ENCODE measurements at places on chromosomes 13 and 19. TPM values are rescaled to one million over a fixed set of nuclear protein-coding genes. Genes with fewer than 3 reads are reported as not detected.
A peak's percentile ranks its signal among the peaks of the same experiment; 100 is the strongest.

- H3K4me3 ChIP-seq: no peak overlapping the region
- H3K27me3 ChIP-seq: no peaks in the 10 kb centered on the region
- H3K4me1 ChIP-seq: no peaks in the 10 kb centered on the region
- no peak for DNase-seq
Observed at GRCh38 chr13:58782736-58783135, 1151.2 kb downstream of the PCDH17 start.

MARCHF2 gene
- total RNA-seq: 24.8 TPM

GRCh38 chr13:94921181-94921580 lies 208.8 kb upstream of the SOX21 start:
- DNase-seq: no peak
- H3K36me3 ChIP-seq: no peaks in the 10 kb centered on the region
- no peaks in the 10 kb centered on the region for H3K27me3 ChIP-seq

DNA sequence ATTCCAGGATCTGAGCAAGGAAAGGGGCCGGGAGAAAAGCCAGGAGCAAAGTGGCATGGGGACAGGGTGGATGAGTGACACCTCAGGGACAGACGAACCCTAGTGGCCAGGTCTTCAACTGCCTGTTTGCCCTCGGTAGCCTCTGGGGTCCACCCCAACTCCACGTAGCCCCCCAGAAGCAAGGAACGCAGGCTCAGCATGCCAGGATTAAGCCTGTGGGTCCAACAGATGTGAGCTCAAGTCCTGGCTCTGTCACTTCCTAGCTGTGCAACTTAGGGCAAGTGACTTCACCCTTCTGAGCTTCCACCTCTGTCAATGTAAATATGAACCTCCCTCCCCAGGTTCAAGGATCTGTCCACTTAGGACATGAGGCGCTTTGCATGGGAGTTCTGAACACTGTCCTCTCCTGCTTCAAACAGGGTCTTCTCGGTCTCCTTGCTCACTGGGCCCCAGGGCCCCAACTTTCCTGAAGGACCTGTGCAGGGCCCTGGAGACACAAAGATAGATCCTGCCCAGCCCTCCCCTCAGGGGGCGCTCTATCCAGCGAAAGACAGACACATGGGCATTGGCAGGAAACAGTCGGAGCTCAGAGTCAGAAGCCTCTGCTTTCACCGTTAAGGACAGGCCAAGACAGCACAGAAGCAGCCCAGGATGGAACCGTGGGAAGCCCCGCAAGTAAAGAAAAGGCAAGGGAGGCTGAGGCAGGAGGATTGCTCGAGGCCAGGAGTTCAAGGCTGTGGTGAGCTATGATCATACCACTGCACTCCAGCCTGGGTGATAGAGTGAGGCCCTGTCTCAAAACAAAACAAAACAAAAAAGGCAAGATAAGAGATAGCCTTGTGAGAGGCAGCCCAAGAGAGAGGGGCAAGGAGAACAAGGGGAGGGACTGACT lies 13.2 kb downstream of the SYDE1 start:
- H3K4me3 ChIP-seq: no peak overlapping the region
- DNase-seq: no peak
- H3K36me3 ChIP-seq: peaks cover 65% of the 10 kb centered on the region
- no peak overlapping the region for H3K27ac ChIP-seq
- peaks cover 12% of the 10 kb centered on the region for H3K4me1 ChIP-seq

ZNF177 gene
- total RNA-seq: 1.4 TPM

- peaks cover 69% of the 10 kb centered on the region for H3K4me1 ChIP-seq
- H3K36me3 ChIP-seq: peaks cover 27% of the 10 kb centered on the region
- no peak overlapping the region for H3K4me3 ChIP-seq
- no peak for DNase-seq
- H3K27me3 ChIP-seq: no peaks in the 10 kb centered on the region
Observed at GRCh38 chr13:99267927-99268326, 9.7 kb upstream of the GPR18 start.

GRCh38 chr13:96091164-96092117 lies 1.5 kb downstream of the HS6ST3 start:
- H3K4me3 ChIP-seq: peak overlapping the region; percentile 53
- H3K36me3 ChIP-seq: no peaks in the 10 kb centered on the region
- no peak overlapping the region for H3K27ac ChIP-seq

DNA sequence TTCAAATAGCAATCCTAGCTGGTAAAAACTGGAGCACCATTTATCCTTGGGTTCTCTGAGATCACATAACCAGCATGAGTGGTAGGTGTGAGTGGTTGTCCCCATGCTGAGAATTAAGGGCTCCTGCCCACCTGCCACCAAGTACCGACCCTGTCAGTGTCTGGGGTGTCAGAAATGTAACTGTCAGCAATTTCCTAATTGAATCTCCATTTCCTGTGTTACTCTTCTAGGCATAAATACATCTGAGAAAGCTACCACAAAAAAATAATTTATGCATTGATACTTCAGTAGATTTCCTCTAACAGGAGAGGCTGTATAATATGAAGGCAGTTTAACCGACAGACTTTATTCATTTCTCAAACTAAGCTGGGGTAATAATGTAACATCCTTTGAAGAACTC lies 25.1 kb downstream of the CPB2 start:
- H3K27me3 ChIP-seq: no peaks in the 10 kb centered on the region
- no peaks in the 10 kb centered on the region for H3K36me3 ChIP-seq
- no peak for DNase-seq
- H3K4me3 ChIP-seq: no peak overlapping the region

DNA sequence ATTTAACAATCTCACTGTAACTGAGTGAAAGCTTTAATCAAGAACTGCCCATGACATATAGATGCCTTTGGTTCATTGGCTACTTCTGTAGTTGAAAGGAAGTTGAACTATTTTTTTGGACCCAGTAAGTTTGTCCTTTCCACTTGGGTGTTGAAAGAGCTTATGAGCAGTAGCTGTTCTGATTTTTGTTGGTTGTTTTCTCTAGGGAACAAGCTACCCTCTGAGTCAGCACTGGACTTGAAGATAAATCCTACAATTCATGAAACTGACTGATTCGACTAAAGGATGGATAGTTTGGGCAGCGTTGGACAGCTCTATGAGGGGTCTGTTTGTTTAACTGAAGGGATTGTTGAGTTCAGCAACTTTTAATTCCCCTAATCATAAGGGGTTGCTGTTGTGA lies 101.0 kb downstream of the PAN3 start:
- peaks cover 58% of the 10 kb centered on the region for H3K36me3 ChIP-seq
- no peaks in the 10 kb centered on the region for H3K27me3 ChIP-seq
- DNase-seq: no peak
- peak overlapping the region; percentile 46 for H3K27ac ChIP-seq
- no peak overlapping the region for H3K4me3 ChIP-seq

DNA sequence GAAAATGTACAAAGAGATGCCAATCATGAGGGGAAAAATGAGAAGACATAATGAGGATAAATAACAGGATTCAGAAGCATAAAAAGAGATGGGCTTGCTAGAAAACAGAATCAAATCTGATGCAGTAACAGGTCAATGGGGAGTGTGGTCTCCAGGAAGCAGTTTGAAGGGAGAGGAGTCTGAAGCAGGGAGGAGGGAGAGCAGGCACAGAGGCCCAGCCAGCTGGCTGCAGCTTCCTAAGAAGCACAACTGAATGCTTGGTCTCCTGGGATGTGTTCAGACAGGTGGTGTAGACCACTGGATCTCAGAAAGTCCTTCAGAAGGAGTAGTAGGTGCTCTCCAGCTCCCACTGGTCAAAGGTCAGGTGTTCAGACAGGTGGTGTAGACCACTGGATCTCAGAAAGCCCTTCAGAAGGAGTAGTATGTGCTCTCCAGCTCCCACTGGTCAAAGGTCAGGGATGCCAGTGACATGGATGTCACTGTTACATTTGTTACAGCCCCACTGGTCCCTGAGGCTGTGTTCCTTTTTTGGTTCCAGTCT lies 68.3 kb upstream of the UBAC2 start:
- no peaks in the 10 kb centered on the region for H3K36me3 ChIP-seq
- H3K27ac ChIP-seq: no peak overlapping the region
- no peak for DNase-seq
- no peak overlapping the region for H3K4me3 ChIP-seq
- H3K4me1 ChIP-seq: no peaks in the 10 kb centered on the region

DNA sequence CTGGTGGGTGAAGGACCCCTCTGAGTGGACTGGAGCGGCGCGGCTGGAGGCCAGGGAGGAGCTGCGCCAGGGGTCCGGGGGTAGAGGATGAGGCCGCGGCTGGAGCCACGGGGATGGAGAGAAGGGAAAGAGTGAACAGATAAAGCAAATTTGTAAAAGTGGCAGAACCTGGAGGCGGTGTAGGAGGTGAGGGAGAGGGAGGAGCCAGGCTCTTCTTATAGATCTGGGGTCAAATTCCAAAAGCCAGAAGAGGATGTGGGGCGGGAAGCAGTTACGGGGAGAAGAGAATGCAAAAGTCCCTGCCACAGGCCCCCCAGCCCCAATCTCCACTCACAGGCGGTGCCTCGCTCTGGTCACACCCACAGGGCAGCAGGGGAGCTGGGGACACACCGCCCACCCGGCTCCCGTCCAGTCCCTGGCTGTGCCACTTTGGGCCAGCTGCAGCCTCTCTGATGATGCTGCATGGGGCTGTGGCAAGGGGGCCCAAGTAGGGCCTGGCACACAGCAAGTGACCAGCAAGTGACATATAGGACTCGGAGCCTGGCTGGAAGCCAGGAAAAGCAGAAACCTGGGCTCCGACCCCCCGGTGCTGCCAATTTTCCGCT lies 11.1 kb downstream of the LRRC4B start:
- no peak for DNase-seq
- no peaks in the 10 kb centered on the region for H3K36me3 ChIP-seq
- no peak overlapping the region for H3K4me3 ChIP-seq

- peak; percentile 84 for DNase-seq
- no peak overlapping the region for H3K27ac ChIP-seq
- H3K36me3 ChIP-seq: no peaks in the 10 kb centered on the region
- H3K4me1 ChIP-seq: peaks cover 12% of the 10 kb centered on the region
- H3K4me3 ChIP-seq: peak overlapping the region; percentile 32
- H3K27me3 ChIP-seq: no peaks in the 10 kb centered on the region
Observed at GRCh38 chr19:12766051-12766521, 9.3 kb downstream of the HOOK2 start.
